ENCODE measurements at places on chromosomes 2 and 18. TPM values are rescaled to one million over a fixed set of nuclear protein-coding genes. Genes with fewer than 3 reads are reported as not detected.

The CAPN14 gene
- 0.46 TPM for total RNA-seq

The GBX2 gene
- 4.8 TPM for total RNA-seq

The SERPINB10 gene
- total RNA-seq, result 0.98 TPM

The RNF149 gene
- total RNA-seq, result 39.9 TPM

- no peak for DNase-seq
These were observed 352.9 kb upstream of the NETO1 start for GRCh38 chr18:73220663-73221062.

DNA sequence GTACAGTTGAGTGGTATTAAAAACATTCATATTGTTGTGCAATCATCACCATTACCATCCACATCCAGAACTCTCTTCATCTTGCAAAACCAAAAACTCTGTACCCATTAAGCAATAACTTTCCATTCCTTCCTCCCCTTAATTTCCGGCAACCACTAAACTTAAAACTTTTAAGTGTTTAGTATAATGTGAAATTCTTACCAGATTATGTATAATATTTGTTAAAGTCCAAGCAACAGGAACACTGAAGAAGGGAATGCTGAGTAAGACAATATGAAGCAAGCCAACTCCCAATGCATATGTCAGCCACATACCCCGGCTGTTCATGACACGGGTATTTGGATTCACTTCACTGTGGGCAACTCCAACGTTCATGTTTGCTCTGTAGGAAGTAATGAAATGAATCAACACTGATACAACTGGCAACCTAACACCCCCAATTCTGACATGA is 1.9 kb downstream of the ORMDL1 start:
- no peak for DNase-seq

DNA sequence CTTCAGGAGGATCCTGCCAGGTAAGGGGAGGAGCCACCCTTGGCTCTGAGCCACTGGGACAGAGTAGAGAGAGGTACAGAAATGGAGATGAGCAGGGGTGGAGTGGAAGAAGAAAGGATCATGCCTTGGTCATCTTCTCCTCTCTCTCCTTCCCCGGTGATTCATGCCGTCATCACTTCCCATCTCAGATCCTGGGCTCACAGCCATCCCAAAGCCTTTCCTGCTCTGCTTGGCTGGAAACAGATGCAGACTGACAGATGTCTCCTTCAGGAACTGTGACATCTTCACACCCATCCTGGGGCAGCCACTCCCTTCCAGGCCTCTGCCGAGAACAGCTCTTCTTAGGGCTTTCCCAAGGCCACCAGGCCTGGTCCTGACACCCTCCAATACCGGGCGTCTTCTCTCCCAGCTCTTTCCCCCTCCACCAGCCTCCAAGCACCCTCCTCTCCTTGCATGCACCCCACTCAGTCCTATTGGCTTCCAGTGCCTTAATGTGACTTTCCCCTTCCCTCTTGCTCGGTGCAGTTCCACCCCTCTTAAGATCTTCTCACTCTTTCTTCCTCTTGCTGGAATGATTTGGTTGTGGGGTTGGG is 58.3 kb upstream of the TNP1 start:
- DNase-seq, result no peak

DNA sequence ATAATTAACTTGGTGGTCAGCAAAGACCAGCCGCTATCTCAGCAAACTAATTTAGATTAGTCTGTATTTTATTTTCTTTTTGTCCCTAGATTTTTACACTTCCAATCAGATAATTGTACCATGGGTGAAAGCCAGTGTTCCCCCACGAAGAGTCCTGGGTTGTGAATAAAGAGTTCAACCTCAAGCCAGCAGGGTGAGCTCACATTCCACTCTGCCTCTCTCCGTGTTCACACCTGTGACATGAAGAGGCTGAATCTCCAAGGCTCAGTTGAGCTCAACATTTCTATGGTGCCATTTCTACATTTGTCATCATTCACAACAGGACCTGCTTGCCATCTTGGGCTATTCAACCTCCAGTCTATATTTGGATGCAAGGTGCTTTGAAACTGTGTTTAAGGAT is 771.5 kb downstream of the GALR1 start:
- no peak for DNase-seq

GRCh38 chr2:185628985-185629384 is 109.6 kb upstream of the FSIP2 start:
- no peak for DNase-seq

DNA sequence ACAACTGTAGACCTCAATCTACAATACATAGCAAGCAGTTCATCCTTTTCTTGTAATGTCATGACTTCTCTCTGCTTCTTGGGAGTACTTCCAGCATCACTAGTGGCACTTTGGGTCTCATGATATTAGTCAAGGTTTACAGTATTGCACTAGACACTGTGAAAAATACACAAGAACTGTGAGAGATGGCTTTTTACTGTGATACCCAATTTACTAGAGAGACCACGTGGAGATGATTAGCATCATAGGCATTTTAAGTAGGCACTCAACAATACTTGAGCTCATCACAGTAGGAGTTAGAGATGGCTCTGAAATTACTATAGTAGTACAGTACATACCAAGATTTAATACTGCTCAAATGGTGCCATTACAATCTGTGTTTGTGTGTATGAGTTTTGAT is 112.8 kb upstream of the EML6 start:
- no peak for DNase-seq

- no peak for DNase-seq
These were observed 455.6 kb upstream of the ACVR2A start for GRCh38 chr2:147389218-147389617.

DNA sequence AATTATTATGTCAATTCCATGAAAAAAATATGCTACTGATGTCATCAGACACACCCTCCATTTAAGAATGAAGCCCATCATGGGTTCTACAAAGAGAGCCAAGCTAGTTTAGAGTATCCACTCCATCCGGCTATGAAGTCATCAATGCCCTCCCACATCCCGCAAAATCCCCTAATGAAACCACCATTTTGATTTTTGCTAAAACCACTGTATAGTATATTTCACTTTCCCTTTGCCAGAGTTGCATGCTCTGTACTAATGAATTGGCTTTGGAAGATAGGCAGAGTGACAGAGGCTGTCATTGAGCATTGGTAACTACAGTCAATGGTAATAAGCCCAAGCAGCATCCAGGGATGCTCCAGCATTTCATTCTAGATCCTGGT is 118.6 kb downstream of the ANKRD44 start:
- no peak for DNase-seq

All from epithelial cell of proximal tubule (primary cell).